ENCODE measurements at places on chromosomes 6 and 20.

- no peak for DNase-seq
These were observed 213.8 kb downstream of the IBTK start for GRCh38 chr6:82033631-82034211.

DNA sequence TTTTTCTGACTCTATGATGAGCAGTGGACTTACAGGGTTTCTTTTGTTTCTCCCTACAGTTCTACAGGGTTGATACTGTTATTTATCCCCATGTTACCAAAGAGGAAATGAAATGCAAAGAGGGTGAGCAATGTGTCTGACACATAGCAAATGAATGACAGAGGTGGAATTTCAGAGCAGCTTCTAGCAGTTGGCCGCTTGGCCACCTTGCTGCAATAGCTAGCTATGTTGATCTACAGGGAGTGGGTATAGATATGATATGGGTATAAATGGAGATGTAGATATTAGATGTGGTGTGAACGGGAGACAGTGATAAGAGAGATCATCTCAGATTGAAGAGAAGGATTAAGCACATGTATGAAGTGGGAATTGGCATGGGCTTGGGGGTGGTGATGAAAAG, 10.9 kb upstream of the SLC22A3 start:
- no peak for DNase-seq

- no peak for DNase-seq
These were observed 6.5 kb upstream of the PFDN4 start for GRCh38 chr20:54201268-54201846.

GRCh38 chr6:7762760-7763159, 36.9 kb downstream of the BMP6 start:
- no peak for DNase-seq
